ENCODE measurements at places on chromosomes 5 and 9. TPM values are rescaled to one million over a fixed set of nuclear protein-coding genes. Genes with fewer than 3 reads are reported as not detected.

DNA sequence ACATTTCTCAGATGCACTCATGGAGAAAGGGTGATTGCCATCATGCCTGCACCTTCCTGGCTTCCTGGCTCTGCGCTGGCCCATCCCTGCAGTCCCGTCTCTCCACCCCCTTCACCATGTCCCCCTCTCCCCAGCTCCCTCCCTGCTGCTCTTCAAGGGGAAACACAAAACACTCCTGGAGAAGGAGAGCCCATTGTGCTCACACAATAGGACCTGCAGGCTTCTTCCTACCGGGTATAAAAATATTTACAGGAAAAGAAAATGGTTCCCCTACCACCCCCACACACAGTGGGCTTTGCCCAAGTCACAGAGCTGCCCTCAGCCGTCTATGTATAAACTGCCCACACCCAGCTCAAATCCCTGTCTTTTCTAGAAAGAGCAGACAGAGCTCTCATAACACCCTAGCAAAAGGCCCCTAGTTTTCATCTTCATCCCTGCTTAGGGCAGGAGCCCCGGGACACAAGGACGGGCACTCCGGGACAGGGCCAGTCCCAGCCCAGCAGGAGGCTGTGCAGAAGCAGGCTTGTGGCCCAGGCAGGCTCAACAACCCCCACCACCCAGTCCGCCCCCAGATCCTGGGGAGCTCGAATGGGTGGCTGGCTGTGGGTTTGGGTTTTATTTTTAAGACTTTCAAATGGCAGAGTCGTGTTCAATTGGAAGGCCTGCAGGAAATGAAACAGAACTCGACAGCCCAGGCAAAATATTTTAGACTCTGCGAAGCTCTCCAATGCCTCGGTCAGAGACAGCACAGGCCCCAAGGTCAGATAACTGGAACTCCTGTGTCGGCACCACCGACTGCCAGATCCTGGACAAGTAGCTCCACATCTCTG lies 77.3 kb downstream of the LRSAM1 start:
- DNase-seq = no peak

Gene CCNI2
- 0.46 TPM for total RNA-seq

Gene CNTNAP3
- total RNA-seq = 8.5 TPM

DNA sequence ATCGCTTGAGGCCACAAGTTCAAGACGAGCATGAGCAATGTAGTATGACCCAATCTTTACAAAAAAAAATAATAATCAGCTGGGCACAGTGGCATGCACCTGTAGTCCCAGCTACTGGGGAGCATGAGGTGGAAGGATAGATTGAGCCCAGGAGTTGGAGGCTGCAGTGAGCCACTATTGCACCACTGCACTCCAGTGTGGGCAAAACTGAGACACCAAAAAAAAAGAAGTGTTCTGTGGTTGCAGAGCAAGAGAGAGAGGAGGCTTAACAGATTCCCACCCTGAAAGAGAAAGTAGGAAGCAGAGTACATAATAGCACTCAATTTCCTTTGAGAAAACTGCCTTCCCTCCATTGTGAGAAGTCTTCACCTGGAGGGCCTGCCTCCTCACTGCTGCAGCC lies 52.6 kb downstream of the ALDH7A1 start:
- DNase-seq = no peak

Gene PPP1R26
- total RNA-seq = 36.7 TPM

GRCh38 chr5:136063778-136064465 lies 35.1 kb downstream of the TGFBI start:
- DNase-seq = no peak

Gene SLC45A2
- 0.76 TPM for total RNA-seq

- DNase-seq = no peak
These were observed 119.6 kb upstream of the NFIB start for GRCh38 chr9:14433351-14434157.

GRCh38 chr5:18375641-18376040 lies 741.4 kb downstream of the TAF11L14 start:
- DNase-seq = no peak

Gene HNRNPA0
- 26.3 TPM for total RNA-seq

Gene IFNB1
- total RNA-seq = not detected
